ENCODE measurements at places on chromosomes 2 and 18.

- DNase-seq: no peak
Measured at GRCh38 chr2:85516653-85517389, 22.1 kb upstream of the MAT2A start.

DNA sequence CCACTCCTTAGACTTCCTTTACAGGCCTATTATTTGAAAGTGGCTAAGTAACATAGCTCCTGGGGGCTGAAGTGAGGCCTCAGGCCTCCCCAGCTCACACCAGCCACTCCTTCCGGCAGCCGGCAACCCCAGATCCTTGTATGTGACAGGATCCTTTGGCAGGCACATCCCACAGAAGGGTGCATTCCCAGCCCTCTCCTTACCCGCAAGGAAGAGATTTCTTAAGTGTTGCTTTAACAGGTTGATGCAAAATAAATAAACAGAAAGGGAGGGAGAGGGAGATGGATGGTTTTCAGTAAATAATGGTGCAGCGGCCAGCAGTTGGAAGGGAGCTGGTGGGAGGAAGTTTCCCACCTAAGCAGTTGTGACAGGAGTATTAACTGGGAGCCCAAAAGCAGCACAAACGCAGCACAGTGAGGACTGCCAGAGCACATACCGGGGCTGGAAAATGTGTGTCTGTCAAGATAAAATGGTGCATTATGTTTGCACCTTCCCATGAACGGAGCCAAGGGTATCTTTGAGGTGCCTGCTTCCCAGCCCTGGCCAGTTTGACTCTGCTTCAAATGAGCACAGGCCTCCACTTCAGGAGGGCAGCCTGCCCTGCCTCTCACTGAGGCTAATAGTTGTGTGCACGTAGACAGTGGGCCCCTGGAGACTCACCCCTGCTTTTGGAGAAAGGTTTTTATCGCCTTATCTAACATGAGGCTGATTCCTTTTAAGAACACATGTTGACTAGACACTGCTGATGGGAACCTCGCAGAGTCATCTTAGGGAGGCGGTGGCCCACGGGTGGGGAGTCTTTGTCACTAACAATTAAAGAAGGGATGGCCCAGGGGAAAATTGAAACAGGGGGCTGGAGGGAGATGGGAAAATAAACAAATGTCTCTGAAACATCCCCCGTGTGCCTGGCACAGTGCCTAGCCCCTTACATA lies 32.8 kb downstream of the NRP2 start:
- DNase-seq: no peak

- DNase-seq: no peak
Measured at GRCh38 chr2:47250586-47251403, 95.7 kb upstream of the STPG4 start.

- DNase-seq: no peak
Measured at GRCh38 chr2:121583555-121583954, 52.9 kb downstream of the RNU4ATAC start.

- no peak for DNase-seq
Measured at GRCh38 chr2:173571021-173571821, 216.5 kb downstream of the CDCA7 start.

- DNase-seq: no peak
Measured at GRCh38 chr2:209308415-209308814, 115.4 kb upstream of the MAP2 start.

DNA sequence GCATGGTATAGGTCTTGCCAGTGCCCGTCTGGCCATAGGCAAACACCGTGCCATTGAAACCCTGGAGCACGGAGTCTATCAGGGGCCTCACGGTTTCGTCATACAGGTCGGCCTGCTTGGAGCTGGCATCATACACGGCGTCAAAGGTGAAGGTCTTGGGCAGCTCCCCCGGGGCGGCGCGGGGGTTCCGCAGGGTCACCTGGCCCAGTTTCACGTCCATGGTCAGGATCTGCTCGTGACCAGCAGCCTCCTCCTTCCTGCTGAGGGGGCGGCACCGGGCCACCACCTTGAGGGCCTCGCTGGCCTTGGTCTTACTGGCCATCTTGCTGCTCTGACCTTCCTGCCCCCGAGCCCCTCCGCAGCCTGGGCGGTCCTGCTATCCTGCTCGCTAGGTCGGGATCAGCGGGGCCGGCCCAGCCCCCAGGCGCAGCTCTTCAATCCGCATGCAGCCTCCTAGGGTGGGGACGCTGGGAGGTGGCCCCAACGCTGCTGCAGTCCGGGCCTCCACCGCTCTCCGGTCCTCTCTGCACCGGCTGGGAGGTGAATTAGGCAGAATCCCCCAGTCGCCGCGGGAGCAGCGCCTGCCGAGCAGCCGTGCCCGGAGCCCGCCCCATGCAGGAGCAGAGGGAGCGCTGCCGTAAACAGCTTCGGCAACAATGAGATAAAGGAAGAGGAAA lies 563 bp downstream of the KIF3C start:
- no peak for DNase-seq
